Effector CD4-positive, alpha-beta T cell (primary cell): ENCODE measurements at places on chromosomes 16 and 17.

DNA sequence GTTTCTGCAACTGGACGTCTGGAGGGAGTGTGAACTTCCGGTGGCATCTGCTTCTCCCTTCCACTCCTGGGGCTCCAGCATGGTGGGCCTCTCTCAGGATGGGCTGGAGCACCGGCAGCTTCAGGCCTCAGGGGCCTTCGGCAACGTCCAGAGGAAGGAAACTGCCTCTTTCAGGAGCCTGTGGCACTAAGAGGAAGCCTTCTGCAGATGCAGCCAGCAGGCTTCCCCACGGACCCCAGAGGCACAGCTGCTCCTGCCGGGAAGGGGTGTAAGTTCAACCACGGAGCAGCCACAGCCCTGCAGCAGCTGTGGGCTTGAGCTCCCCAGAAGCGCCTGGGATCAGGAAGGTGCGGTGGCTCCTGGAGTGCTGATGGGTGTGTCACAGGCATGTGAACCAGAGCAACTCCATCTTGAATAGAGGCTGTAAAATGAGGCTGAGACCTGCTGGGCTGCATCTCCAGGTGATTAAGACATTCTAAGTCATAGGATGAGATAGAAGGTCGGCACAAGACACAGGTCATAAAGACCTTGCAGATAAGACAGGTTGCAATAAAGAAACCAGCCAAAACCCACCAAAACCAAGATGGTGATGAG is 50.8 kb upstream of the KLHDC4 start:
- DNase-seq = no peak

DNA sequence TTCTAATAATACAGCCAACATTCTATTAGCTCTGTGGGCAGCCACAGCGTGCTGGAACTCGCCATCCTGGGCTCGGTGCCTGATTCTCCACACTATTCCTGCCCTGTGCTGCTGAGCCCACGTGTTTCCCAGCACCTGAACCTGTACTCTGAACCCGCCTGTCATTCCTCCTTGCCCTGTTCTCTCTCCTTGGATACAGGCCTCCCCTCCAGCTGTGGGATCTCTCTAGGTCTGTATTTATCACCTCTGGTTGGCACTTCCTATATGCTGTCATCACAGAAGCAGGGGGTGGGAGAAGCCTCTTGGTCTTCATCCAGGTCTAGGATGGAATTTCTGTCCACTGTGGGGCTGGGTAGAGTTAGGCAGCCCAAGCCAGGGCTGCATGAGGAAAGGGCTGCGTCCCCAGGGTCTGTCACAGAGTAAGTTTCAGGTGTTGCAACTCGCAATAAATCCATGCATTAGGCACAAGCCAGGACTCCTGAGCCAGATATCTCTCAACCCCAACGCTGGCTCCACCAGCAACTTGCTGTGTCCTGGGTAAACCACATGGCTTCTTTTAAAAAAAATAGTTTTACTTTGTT is 56.0 kb downstream of the ABAT start:
- DNase-seq = no peak

- no peak for DNase-seq
Observed at GRCh38 chr17:74757502-74757901, 9.1 kb downstream of the NHERF1 start.

GRCh38 chr16:72902206-72902605 is 145.7 kb downstream of the ZFHX3 start:
- no peak for DNase-seq

GRCh38 chr17:36196131-36196486 is 449 bp downstream of the CCL3L1 start:
- no peak for DNase-seq

- DNase-seq = no peak
Observed at GRCh38 chr17:48588528-48588927, 1.5 kb downstream of the HOXB3 start.

- DNase-seq = no peak
Observed at GRCh38 chr16:51747329-51747728, 596.3 kb upstream of the SALL1 start.

- DNase-seq = no peak
Observed at GRCh38 chr16:73418691-73419090, 370.8 kb upstream of the ZFHX3 start.

DNA sequence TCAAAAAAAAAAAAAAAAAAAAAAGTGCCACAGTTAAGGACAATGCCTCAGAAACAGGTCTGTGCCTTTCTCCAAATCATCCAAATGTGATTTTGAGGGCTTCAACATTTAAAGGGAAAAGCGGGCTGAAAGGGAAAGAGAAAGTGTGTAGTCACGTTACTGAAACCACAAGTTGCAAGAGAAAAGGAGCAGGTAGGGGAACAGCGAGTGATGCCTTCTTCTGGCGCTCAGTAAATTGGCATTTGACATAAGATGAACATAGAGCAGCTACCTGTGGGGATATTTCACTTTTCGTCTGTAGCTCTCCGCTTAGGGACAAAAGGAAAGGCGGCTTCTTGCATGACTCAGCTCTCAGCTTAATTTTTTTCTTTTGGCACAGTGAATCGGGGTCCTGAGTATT is 11.1 kb downstream of the CMTM2 start:
- DNase-seq = no peak

DNA sequence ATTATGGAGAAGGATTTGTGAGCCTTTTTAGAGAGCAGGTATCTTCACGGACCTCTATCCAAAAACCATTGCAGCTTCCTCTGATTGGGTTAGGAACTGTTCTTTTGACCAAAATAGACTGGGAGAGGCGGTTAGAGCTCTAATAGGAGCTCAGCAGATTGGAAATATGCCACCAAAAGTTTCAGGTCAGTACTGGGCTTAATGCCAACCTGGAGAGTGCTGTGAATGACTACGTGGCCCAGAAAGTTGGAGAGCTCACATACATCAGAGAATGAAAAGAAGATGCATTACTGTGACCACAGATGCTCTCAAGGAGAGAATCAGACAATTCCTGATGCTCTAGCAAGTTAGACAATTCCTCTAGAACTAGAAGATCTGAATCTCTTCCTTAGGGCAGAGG is 86.5 kb downstream of the ABCA8 start:
- DNase-seq = no peak

- no peak for DNase-seq
Observed at GRCh38 chr16:55577887-55578286, 11.4 kb downstream of the CAPNS2 start.

DNA sequence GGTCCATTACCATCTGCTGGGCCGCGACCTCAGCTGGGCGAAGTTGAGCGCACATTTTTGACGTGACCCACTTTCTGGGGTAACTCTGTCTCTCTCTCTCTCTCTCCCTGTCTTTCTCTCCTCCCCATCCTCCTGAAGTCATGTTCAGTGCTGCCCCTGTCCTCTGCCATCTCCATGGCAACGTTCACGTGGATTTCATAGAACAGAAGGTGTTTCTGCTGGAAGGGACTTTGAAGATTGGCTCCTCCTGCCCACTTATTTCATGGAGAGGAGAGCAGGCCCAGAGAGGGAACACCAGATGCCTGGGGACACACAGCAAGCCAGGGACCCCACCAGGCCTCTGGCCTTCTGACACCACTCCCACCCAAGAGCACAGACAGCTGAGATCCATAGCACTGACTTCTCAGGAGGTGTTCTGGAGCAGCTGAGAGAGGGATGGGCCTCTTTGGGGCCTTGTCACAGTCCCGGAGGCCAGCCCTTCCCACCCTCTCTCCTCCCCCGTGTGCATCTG is 4.2 kb upstream of the CCNF start:
- no peak for DNase-seq

DNA sequence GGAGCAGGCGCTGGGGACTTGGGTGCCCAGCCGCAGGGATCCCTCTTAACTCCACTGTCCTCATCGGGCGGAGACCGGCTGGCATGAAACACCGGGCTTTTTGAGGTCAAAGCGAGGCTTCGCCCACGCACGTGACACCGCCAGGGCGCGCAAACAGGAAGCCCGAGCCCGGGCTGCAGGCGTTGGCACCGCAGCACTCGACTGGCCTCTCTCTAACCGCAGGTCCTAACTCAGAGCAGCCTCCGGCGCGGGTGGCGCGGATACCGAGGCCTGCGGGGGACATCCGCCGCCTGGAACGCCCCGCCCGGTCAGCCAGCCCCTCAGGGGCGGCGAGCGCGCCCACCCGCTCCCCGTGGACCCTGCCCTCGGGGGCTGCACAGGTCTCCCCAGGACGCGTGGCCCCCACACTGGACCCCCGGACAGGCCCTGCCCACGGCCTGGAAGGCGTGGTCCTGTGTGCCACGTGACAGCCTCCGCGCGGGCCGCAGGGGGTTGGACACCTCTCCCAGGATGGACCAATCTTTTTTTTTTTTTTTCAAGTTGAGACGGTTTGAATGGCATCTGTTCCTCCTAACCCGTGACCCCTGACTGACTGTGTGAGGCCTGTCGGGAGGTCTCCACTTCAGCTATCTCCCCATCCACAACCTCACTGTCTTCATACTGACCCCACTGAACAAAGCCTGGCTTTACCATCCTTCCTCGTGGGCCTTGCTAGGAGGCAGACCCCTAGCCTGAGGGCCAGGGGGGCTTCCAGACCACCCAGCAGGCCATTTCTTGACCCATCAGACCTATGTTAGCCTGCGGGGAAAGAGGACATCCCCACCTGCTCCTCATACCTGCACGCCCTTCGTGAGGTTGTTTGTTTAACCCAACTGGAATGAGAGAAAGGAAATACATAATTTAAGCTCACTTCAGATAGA is 8.4 kb upstream of the SLC47A2 start:
- DNase-seq = no peak

GRCh38 chr17:73414171-73414955 is 102.6 kb upstream of the CDC42EP4 start:
- DNase-seq = no peak

GRCh38 chr17:69916761-69917160 is 158.3 kb upstream of the KCNJ16 start:
- DNase-seq = no peak

DNA sequence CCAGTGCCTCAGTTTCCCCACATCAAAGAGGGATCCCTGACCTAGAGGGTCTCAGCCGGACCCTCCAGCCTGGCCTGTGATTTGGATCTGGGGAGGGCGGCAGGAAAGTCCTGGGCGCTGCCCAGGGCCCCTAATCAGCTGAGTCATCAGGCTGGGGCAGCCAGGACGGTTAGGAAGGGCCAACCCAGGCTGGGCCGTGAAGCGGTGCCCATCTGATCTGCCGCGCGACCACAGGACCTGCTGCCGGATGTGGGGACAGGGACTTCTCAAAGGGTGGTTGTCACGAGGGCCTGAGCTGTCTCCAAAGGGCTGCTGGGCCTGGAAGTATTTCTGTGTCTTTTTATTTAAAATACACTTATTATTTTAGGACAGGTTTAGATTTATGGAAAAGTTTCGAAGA is 4.4 kb downstream of the TPSAB1 start:
- no peak for DNase-seq

- no peak for DNase-seq
Observed at GRCh38 chr16:50591800-50592771, 43.9 kb downstream of the NKD1 start.

- DNase-seq = no peak
Observed at GRCh38 chr16:14307059-14307526, 236.0 kb downstream of the MRTFB start.
